Renal pelvis (tissue), 12 donors: ENCODE measurements at places on chromosomes 5 and 9.
A peak's percentile ranks its signal among the peaks of the same experiment; 100 is the strongest.

DNA sequence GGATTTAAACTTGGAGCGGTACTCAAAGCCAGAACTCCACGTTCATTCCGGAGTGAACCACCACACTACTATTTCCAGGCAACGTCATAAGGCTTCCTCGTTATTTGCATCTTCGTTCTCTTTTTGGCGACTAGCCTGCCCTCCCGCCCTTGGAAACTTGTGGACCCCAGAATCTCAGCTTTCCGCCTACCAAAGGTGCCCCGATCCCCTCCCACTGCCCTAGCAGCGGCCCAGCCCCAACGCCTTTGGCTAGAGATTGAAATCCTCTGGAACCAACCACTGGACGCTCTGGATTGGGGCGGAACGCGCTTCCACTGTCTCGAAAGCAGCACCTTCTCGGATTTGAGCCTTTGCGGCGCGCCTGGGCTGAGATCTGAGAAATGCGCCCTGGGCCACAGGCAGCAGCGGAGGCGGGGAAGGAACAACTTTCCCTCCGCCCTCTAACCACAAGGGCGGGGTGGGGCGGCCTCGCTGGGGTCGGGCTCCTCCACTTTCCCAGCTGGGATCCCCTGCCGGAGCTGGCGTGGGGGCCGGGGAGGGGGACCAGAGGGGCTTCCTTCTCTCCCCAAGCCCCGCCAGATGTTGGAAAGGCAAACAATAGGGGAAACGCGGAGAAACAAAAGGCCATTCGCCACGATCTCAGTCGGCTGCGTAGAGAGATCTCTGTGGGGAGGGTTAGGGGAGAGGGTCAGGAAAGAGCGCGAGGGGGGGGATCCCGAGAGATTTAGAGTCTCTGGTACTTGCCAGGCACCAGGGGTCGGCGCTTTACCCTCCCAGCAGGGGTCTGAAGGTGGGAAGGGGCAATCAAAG is 1.3 kb downstream of the MOB3B start:
- DNase-seq: peak; percentile 66

- no peak for DNase-seq
These were observed 232.9 kb downstream of the SYK start for GRCh38 chr9:91034521-91034920.

GRCh38 chr9:82621447-82621846 is 441.5 kb downstream of the RASEF start:
- DNase-seq: no peak

DNA sequence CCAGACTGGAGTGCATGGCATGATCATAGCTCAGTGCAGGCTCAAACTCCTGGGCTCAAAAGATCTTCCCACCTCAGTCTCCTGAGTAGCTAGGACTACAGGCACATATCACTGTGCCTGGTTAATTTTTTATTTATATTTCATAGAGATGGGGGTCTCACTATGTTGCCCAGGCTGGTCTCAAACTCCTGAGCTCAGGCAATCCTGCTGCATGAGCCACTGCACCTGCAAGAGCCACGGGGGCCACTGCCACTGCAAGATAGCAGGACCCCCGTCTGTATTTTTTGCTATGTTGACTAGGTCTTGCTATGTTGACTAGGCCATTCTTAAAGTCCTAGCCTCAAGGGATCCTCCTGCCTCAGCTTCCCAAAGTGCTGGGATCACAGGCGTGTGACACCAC is 6.5 kb downstream of the CYSTM1 start:
- no peak for DNase-seq

- no peak for DNase-seq
These were observed 90.1 kb upstream of the SPOCK1 start for GRCh38 chr5:137589185-137589584.

GRCh38 chr5:54644226-54644625 is 126.7 kb downstream of the SNX18 start:
- DNase-seq: no peak

DNA sequence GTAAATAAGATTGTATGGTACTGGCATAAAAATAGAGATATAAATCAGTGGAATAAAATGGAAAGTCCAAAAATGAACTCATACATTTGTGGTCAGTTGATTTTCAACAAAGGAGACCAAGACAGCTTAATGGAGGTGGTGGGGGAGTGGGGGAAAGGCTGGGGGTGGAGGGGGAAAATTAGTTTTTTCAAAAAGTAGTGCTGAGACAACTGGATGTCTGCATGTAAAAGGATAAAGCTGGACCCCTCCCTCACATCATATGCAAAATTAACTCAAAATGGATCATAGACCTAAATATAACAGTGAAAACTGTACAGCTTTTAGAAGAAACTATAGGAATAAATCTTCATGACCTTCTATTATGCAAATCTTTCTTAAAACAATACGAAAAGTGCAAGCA is 107.0 kb downstream of the HMHB1 start:
- no peak for DNase-seq
